ENCODE measurements at places on chromosomes 16 and 17.

GRCh38 chr16:28187595-28188004, 24.2 kb downstream of the XPO6 start:
- DNase-seq: no peak

- DNase-seq: no peak
These were observed 54.5 kb upstream of the ADORA2B start for GRCh38 chr17:15890279-15890892.

DNA sequence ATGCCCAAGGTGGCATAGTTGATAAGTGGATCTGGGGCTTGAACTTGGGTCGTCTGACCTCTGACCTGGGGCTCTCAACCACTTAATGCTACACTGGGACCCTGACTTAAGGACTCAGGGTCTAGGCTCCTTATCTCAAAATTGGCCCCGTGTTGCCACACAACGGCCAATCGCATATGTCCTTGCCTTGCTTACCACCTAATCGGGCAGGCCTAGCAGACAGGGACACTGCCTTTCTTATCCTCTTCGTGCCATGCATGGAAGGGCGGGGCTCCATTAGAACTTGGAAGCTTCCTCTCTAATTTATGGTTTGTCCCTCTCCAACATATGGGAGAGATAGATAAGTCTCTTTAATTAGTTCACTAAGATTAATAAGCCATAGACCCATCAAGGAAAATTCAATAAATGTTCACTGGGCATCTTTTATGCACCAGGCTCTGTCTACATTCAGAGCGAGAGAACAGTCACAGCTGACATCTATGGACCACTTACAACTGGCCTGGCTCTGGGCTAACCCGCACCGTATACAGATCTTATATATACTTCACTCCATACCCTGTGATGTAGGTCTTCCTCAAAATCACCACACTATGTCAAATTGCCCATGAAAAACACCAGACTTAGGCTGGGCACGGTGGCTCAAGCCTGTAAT, 35.1 kb downstream of the CDH1 start:
- DNase-seq: no peak

GRCh38 chr17:33056399-33057146, 64.9 kb downstream of the SPACA3 start:
- DNase-seq: no peak

- no peak for DNase-seq
These were observed 18.7 kb upstream of the EVI2A start for GRCh38 chr17:31339906-31340661.

DNA sequence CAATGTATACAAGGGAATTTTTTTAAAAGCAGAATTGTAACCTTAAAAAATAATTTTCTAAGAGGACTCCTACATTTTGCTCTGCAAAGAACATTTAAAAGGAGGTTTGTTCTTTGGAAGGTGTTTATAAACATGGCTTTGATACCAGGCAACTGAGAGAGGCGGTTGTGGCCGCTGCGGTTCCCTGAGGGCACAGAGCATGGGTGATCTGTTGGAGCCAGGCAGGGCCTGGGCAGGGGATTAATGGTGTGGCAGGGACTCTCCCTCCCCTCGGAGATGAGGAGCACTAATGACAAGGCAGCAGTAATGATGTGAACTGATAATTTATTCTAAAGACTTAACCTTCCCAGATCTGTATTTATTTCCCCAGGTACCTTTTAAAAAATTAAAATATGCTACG, 65.4 kb downstream of the WWP2 start:
- no peak for DNase-seq

- DNase-seq: peak; percentile 40
These were observed 36.5 kb downstream of the FANCA start for GRCh38 chr16:89779909-89780305.

DNA sequence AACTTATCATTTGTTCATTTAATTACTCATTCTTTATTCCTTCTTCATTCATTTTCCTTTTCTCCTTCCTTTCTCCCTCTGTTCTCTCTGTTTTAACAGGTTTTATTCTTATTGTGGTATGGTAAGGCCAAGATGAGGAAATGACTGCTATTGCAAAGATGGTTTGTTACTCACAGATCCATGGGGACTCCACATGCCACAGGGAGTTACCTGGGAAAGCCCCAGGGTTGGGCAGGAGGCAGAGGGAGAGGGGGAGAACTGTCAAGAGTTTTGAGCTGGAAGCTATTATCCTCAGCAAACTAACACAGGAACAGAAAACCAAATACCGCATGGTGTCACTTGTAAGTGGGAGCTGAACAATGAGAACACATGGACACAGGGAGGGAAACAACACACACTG, 453.3 kb downstream of the WWOX start:
- no peak for DNase-seq

- DNase-seq: no peak
These were observed 7.6 kb downstream of the SCPEP1 start for GRCh38 chr17:56985371-56986162.

DNA sequence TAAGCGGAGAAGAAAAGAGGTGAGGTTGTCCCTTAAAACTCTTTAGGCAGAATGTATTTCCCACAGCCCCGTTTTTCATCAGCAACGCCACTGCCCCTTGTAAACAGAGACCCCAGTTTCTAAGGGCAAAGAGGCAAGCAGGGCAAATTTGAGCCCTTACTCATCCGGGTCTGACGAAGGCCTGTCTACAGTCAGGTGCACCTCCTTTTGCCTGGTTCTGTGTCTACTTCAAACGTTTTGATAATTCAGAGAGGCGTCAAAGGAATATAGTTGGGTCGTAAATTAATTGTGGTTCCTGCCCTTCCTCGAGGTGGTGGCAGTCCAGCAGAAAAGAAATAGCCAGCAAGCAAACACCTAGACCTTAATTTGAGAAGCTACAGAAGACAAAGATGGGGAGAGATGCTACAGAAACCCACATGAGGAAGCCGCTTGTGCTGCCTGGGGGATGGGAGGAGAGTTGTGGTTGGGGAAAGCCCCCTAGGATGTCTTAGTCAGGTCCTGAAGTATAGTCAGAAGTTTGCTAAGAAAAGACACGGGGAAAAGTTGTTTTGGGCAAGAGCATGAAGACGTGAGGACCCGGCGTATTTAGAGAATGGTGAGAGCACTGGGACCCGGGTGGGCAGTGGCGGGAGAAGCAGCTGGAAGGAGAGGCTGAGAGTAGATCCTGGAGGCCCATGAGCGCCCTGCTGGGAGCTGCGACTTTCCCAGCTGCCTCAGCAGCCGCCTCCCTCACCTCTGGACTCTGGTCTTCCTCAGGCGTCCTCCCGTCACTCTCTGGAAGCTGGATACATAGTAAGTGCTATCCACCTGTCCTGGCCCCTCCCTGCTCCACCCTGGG, 2.4 kb downstream of the FBRS start:
- no peak for DNase-seq

DNA sequence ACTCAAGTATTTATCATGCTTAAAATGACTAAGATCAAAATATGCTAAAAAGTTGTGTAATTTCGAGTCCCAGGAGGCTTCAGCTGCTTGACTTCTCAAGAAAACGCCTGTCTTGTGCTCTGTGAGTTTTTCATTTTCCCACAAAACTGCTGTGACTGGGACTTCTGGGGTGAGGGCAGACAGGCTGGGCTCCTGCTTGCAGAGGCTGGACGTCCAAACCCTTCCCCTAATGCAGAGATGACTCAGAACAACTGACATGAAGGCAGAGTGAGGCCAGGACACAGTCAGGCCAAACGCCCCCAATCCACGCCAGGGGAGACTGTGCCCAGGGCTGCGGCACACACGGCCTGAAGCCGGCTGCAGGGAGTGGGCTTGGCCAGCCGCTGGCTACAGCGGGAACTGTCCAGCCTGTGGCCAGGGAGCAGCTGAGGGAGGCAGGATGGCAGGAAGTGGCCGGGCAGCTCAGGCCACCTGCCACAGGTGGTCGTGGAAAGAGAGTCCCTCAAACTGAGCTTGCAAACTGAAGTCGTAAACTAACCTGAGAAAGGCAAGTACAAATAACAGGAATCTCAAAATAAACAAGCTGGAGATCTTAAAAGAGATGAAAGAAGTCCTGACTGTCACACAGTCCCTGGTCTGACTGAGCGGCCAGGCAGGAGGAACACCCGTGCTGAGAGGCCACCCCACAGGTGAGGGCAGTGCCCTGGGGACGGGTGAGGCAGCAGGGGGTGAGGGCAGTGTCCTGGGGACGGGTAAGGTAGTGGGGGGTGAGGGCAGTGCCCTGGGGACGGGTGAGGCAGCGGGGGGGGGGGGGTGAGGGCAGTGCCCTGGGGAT, 21.3 kb upstream of the HEXD start:
- no peak for DNase-seq

- DNase-seq: no peak
These were observed 15.0 kb downstream of the SERPINF1 start for GRCh38 chr17:1776857-1777256.

GRCh38 chr16:79386299-79386698, 214.2 kb downstream of the MAF start:
- DNase-seq: no peak

All from NCI-H345 (cell line).